ENCODE measurements at places on chromosomes 7 and 10.

- DNase-seq: no peak
Observed at GRCh38 chr7:940599-941408, 13.7 kb downstream of the ADAP1 start.

DNA sequence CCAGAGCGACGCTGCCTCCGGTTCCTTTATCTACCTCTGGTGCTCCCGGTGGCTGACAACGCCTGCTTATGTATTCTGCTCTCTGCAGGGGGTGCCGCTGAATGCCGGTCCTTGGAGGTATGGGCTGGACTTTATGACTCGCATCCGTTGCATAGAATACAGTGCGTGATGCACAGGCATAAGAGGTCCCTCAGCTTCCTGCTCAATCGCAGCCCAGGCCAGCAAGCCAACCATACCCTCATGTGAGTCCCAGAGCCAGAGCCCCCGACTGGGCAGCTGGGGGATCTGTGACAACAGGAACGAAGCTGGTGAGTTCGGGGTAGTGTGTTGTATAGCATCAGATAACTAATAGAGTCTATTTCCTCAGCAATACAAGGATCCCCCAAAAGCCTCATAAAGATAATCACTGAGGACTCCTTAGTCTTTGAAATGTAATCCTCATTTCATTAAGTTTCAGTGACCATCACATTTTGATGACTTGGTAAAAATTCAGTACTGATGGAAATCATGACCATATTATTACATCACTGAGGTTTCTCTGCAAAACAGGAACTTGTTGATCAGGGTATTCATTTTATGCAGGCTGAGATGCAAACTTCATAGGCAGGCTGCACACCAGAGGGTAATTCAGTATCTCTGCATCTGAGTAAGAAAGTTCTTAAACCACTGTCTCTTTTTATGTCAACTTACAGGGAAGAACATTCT lies 607.8 kb downstream of the PTPRN2 start:
- no peak for DNase-seq

- DNase-seq: no peak
Observed at GRCh38 chr10:25105743-25106260, 69.0 kb upstream of the GPR158 start.

GRCh38 chr10:33223326-33224000 lies 111.0 kb downstream of the NRP1 start:
- no peak for DNase-seq

DNA sequence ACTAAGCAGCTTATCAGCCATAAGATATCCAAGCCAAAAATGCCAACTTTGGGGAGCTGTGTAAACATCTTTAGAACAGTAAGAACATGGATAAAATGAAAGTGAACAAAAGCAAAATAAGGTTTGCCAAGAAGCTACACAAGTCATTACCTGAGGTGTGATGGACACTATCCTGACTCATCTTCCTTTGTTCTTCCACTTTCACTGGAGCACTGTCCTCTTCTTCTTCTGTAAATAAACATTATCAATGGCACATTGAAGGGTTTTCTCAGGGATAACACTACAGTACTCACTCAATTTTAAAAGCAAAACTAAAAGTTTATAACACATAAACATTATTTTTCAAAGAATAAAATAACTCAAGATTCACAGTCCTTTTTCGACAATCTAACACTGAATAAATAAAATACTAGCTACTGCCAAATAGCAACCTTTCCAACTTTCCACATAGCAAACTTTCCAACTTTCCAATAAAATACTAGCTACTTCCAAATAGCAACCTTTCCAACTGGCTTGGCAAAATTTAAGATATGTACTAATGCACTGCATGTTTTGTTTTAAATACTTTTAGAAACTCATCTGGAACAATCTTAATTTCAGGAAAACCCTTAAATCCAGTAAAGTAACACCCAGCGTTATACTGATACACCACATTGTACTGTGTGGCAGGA lies 174.1 kb downstream of the SKAP2 start:
- no peak for DNase-seq

GRCh38 chr7:78002021-78002420 lies 203.4 kb downstream of the PHTF2 start:
- DNase-seq: no peak

- DNase-seq: no peak
Observed at GRCh38 chr10:35605191-35605590, at the start of gene GJD4. Gene GJD4 (plus strand): TSS chr10:35605341. CDS start chr10:35605568, 227 bp downstream.

GRCh38 chr10:80132299-80133139 lies at the start of gene PLAC9:
Gene PLAC9 (plus strand): TSS chr10:80132730. CDS start chr10:80132763, 33 bp downstream.
- DNase-seq: peak; percentile 32

DNA sequence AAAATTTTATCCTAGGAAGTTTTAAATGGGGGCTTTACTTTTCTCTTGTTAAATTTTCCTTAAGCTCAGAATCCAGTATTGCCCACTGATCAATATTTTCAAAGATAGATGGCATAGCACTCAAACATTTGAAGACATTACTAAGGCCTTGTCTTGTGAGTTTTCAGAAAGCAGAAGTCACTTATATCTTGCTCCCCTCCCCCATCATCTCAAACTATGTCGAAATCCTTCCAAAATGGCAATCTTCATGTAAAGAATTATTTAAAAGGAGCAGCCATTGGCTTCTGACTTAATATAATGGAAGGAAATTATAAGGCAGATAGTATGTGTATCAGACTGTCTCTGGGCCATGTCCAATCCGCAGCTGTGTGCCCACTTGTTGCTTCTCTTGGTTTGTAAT lies 553.5 kb upstream of the C7orf33 start:
- DNase-seq: no peak

DNA sequence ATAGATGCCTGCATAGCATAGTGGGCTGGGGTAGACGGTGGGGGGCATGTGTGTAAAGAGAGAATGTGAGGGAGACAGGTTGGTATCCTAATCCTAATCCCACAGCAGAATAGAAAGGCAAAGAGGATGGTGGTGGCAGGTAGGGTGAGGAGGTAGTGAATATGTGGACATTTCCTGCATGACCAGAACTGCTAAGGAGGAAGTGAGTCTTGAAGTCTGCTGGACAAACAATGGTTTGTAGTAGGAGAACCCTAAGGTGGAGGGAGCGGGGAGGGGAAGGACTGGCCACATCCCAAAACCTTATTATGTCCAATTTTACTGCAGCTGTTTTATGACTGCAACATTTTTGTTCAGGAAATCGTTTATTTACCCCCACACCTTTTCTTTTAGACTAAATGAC lies 279.7 kb downstream of the AUTS2 start:
- DNase-seq: peak; percentile 32

DNA sequence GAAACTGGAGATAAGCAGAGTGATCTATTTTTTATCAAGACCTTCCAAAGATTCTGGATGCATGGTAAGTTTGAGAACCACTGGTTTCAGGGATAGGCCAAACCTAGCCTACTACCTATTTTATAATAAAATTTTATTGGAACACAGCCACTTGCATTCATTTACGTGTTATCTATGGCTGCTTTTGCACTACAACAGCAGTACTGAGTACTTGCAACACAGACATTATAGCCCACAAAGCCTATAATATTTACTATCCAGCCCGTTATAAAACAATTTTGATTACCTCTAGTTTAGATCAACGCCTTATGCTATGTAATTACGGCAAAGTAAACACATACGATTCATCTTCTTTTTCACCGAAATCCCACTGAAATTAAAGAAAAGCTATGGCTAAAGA lies 18.4 kb downstream of the STEAP1 start:
- DNase-seq: no peak

DNA sequence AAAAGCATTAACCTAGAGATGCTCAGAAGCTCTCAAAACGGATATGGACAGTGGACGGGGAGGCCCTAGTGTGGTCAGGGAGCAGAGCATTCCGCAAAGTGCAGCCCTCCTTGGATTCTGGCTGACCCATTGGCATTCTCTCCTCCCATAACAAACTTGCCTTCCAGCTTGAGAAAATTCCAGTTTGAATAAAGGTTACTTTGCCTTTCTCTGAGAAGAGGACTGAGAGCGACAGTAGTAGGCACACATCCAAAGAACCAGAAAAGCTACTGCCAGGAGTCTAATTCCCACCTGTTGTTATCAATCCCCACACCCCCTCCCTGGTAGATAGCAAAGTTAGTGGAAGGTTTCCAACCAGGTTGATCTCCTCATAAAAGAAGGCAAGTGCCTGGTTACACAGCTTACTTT lies 84.7 kb upstream of the TRIL start:
- no peak for DNase-seq
